ENCODE measurements at places on chromosomes 6 and 20.

DNA sequence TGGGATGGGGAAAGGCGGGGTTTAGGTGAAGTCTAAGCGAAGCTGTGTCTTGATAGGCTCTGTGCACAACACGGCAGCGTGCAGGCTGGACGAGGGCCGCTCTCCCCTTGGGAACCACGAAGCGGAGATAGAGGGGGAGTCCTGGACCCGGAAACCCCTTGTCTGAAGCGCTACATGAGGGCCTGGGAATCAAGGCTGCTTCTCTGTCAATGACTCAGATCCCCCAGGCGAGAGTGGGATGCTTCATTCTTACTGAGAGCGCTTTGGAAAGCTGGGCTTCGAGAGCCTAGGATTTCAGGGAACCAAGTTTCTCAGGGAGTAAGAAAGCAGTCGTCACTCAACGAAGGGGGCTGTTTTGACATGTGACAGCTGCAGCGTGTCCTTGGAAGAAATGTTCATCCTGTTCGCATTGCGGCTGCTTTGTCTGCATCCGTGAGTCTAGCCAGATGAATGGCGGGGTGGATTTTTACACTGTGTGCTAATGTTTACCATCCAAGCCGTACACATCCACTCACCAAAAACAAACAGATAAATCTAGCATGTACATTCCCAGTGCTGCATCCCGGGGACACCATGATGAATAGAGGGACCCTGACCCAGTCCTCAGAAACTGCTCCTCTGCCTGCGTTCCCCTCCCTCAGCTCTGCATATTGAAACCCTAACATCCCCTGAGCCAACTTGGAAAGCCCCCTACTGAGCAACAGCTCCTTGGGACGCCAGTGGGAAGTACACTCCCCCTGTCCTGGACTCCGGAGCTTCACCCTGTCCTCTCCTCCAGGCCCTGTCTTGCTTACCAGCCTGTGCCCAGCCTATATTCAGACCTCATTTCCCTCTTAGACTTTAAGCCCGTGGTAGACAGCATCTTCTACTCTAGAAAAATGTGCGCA is 24.5 kb upstream of the RTF2 start:
- DNase-seq: no peak

GRCh38 chr20:35823147-35823546 is 51.3 kb downstream of the PHF20 start:
- DNase-seq: no peak

- DNase-seq: no peak
These were observed 25.7 kb downstream of the MUC22 start for GRCh38 chr6:31035862-31036497.

DNA sequence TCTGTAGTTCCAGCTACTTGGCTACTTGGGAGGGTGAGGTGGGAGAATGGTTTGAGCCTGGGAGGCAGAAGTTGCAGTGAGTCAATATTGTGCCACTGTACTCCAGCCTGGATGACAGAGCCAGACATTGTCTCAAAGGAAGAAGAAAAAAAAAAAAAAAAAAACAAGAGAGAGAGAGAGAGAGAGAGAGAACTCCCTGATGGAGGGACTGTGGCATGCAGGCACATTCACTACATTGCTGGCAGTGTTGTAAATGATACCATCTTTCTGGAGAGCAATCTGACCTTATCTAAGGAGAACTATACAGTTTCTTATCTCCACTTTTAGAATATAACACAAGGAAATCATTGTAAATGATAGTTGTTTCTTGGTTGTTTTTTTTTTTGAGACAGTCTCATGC is 85.1 kb downstream of the MDN1 start:
- no peak for DNase-seq

GRCh38 chr20:38620441-38620840 is 18.8 kb downstream of the ARHGAP40 start:
- DNase-seq: no peak

DNA sequence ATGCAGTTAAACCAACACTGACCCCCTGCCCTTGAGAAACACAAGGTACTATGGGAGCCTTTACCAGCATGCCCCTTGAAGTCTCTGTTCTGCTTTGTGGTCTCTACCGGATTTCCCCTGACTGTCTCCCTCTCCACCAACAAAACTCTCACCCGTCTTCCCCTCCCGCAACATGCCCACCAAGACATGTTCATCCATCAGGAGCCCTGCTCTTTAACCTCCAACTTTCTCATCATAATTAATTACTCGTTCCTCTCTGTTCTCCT is 1.1 kb downstream of the ZNF165 start:
- DNase-seq: no peak

- DNase-seq: no peak
These were observed 80.2 kb downstream of the MLIP start for GRCh38 chr6:54191461-54191860.

DNA sequence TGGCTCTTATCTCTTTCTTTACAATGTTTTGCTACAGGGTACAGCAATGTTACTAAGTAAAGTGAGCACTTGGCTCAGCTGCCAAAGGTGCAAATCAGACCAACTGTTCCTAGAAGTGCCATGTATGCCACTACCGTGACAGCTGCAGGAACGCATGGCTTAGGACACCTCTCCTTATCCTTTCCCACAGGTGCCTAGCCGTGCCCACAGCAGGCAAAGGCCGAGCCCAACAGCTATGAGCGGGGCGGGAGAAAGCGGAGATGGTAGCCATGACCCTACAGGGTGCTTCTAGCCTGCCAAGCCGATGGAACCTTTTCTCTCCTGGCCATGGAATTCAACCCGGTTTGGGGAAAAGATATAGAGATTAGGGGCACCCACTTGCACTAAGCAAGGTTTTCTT is 97.1 kb downstream of the FAXC start:
- no peak for DNase-seq

- no peak for DNase-seq
These were observed 108.2 kb upstream of the NFATC2 start for GRCh38 chr20:51650685-51651134.

DNA sequence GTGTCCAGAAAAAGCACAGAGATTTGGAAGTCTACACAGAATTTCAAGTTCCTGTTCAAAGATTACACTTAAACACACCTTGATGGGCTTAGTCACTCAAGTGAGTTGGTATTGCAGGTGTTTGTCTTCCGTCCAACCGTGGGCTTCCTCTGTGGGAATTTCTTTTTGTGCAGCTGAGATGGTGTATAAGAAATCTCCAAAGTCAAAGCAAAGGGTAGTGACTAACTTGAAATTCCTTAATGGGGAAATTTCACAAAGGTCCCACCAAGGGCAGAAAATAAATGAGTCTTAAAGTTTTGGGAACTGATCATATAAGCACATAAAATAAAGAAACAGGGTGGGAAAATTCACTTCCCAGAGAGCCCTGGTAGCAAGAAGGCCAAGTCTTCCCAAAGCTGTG is 102.0 kb upstream of the TNFAIP3 start:
- no peak for DNase-seq

- DNase-seq: no peak
These were observed 7.5 kb upstream of the RAET1E start for GRCh38 chr6:149905371-149905910.

GRCh38 chr6:2165286-2165685 is 80.1 kb downstream of the GMDS start:
- no peak for DNase-seq

GRCh38 chr6:11043961-11044711 is at the start of gene ELOVL2:
TSS of gene ELOVL2 (minus strand) at chr6:11044305. CDS start at chr6:11044230, 75 bp downstream.
- no peak for DNase-seq

- no peak for DNase-seq
These were observed 80.3 kb downstream of the ASXL1 start for GRCh38 chr20:32438331-32438858.

- DNase-seq: no peak
These were observed 124.3 kb downstream of the DLL1 start for GRCh38 chr6:170166511-170167122.

- DNase-seq: no peak
These were observed 885.3 kb upstream of the FLRT3 start for GRCh38 chr20:15222502-15223330.

DNA sequence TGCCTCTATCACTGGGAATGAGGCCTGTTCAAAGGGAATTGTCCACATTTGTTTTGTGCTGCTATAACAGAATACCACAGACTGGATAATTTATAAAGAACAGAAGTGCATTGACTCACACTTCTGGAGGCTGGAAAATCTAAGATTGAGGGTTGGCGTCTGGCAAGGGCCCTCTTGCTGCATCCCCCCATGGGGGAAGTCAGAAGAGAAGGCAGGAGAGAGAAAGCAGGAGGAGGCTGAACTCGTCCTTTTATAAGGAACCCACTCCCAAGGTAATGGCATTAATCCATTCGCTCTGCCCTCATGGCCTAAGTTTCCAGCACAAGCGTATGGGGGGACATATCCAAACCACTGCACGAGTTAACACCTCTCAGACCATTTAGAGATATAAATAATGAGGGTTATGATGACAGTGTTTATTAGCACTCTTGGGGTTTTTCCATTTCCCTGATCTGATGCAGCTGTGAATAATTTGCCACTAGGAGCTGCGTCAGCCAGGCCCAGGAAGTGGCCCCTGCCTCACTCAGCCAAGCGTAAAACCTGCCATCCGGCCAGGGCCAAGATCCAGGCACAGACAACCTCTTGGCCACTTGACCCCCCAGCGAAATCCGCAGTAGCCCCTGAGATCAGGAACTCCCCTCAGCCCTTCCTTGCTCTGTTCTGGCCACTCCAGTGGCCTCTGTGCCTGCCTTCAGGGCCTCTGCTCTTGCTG is 14.2 kb upstream of the SLCO4A1 start:
- DNase-seq: no peak

- no peak for DNase-seq
These were observed 25.5 kb downstream of the FARS2 start for GRCh38 chr6:5286780-5287179.

DNA sequence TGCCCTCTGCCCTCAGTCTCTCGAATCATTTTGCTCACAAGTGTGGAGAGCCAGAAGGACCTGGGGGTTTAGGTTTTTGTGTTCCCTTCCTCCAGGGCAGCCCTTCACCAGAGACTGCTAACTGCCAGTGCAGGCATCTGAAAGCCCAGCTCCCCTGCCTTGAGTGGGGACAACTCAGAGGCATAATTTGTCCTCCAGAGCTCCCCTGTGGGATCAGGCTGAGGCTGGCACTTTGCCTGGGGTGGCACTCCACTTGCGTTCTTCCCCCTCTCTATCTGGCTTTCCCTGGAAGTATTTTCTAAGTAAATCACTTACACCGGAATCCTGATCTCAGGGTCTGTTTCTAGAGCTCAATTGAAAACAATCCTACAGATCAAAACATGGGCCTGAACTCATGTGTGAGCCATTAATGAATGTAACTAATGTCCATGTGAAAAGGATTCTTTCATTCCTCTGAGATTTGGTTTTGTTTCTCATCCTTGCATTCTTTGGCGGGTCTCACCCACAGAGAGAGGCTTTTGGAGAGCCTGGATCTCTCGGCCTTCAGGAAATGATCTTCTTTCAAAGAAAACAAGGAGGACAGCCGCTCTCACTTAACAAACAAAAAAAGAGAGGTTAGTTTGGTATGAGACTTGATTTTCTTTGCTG is 125.7 kb upstream of the RIPOR2 start:
- no peak for DNase-seq

DNA sequence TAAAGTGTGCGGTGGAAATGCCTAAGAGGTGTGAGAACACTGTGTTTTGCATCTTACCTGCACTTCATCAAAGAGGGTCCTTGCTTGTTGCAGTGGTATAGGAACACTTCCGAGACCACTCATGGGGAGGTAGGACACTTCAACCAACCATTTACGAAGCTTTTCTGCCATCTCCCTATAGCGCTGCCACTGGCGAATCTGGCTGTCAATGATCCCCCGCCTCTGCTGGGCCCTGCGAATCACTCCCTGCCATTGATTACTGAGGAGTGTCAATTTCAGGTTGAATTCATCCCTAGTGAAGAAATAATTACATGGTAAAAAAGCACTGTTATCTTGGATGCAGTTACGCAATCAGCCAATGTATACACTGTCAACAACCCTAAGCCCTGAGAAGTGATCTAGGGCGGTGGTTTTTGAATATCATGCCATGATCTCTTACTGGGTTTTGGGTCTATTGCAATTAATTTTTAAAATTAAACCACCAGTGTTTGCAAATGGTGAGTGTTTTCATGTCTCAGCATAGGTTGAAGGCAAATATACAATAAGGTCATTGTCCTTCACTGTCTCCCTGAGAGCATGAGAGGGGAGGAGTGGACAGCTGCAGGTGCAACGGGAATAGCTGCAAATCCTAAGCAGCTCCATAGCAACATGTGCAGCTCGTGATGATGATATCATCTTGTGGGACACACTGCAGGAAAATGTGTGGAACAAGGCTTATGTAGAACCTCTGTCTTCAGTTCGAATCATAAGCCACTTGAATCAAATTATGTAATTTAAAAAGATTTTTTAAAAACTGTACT is 400.6 kb downstream of the ESR1 start:
- DNase-seq: no peak

- DNase-seq: no peak
These were observed 36.8 kb upstream of the CDKAL1 start for GRCh38 chr6:20497216-20498040.

- DNase-seq: no peak
These were observed 652 bp downstream of the BMP6 start for GRCh38 chr6:7726416-7727085.

DNA sequence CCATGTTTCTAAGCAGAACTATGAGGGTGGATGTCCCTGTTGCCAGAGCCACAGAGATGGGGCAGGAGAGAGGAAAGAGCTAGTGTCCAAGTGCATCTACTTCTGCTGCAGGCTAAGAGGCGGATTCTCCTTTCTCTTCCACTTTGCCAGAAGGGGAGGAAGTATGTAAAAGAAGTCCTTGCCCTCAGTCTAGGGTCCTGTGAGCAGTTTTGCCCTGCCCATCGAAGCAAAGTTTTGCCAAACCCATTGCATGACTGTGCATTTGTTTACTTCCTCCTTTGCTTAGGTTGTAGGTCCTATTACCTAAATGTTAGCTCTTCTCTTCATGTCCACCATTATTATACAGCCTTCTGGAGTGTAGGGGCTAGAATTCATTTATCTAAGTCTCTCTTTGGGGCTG is 106.2 kb upstream of the ARMC2 start:
- no peak for DNase-seq

DNA sequence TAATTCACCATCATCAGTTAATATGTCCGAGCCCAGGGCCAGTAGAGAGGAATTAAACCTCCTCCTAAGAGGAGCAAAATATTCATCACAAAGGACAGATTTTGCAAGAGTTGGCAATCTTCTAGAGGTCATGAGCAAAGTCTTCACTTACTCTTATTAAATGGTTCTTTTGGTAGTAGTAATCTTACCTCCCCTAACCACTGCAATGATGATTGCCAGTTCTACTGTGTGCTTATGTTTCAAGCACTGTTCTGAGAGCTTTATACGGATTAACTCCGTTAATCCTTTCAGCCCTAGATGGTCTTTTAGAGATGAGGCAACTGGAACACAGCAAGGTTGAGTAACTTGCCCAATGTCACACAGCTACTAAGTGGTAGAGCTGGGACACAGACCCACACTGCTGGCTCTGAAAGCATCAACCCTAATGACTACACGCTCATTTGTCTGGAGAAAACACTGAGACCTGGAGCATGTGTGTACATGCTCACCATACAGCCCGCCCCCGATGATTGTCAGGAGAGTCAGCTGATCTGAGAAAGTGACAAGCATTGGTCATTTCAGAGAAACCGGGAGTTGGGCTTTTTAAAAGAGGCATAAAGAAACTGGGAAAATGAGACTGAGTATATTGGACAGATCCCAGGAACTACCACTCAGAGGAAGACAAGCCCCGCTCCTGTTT is 276.0 kb downstream of the NRN1 start:
- no peak for DNase-seq

GRCh38 chr20:63296531-63297299 is 3.7 kb downstream of the COL20A1 start:
- DNase-seq: no peak

Data from NCI-H1092 (cell line).